ENCODE measurements at places on chromosomes 4 and X.
A peak's percentile ranks its signal among the peaks of the same experiment; 100 is the strongest.

- DNase-seq = no peak
Measured at GRCh38 chr4:99648321-99648720, 9.3 kb downstream of the C4orf54 start.

- no peak for DNase-seq
Measured at GRCh38 chr4:147244786-147245185, 236.1 kb upstream of the EDNRA start.

GRCh38 chrX:48913605-48914366 lies 2.3 kb upstream of the SLC35A2 start:
- DNase-seq = no peak

- peak; percentile 32 for DNase-seq
Measured at GRCh38 chrX:105190252-105190853, 30.1 kb downstream of the TEX13A start.

- DNase-seq = no peak
Measured at GRCh38 chr4:6029254-6029653, 11.0 kb upstream of the C4orf50 start.

GRCh38 chrX:72028701-72029470 lies 102.8 kb downstream of the RTL5 start:
- no peak for DNase-seq

GRCh38 chr4:56550642-56551041 lies 45.1 kb downstream of the ARL9 start:
- no peak for DNase-seq

DNA sequence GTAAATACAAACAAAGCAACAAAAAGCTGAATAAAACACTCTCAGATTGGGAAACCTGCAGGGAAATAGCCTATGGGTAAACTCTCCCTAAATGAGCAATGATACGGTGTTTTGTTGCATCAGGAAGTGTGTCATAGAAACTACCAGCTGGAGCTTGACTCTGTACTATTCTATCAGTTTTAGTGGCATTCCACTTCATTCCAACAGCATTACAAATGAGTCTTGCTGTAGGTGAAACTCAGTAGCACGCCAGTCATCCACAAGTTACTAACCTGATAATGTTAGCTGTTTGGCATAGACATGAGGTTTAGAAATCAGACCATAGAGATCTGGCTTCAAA lies 24.9 kb downstream of the FGFBP1 start:
- DNase-seq = peak; percentile 85

DNA sequence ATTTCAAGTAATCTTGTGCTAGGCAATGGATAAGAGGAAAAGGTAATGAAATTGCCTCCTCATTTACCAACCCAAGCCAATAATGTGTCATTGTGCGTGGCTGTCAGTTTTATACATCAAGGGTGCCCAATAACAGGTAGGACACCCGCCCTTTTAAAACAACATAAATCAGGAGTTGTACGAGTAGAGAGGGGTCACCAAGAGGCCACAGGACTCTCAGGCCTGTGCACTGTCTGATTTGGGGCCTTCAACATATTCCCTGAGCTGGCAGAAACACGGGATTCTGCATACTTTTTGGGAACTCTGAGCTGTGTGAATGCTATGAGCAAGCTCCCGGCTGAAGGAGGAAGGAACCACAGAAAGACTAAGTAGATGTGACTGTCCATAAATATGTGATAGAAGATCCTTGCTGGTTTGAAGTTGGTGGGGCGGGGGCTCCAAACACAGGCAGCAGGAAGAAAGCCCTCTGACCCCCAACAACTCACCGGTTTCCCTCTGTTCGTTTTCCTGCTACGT lies 82.7 kb upstream of the MAML3 start:
- no peak for DNase-seq

DNA sequence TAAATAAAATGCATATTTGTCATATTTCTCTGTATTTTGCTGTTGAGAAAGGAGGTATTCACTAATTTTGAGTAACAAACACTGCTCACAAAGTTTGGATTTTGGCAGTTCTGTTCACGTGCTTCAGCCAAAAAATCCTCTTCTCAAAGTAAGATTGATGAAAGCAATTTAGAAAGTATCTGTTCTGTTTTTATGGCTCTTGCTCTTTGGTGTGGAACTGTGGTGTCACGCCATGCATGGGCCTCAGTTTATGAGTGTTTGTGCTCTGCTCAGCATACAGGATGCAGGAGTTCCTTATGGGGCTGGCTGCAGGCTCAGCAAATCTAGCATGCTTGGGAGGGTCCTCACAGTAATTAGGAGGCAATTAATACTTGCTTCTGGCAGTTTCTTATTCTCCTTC lies 3.3 kb downstream of the HTT start:
- no peak for DNase-seq

GRCh38 chrX:83510510-83511062 lies 2.5 kb downstream of the POU3F4 start:
- no peak for DNase-seq

DNA sequence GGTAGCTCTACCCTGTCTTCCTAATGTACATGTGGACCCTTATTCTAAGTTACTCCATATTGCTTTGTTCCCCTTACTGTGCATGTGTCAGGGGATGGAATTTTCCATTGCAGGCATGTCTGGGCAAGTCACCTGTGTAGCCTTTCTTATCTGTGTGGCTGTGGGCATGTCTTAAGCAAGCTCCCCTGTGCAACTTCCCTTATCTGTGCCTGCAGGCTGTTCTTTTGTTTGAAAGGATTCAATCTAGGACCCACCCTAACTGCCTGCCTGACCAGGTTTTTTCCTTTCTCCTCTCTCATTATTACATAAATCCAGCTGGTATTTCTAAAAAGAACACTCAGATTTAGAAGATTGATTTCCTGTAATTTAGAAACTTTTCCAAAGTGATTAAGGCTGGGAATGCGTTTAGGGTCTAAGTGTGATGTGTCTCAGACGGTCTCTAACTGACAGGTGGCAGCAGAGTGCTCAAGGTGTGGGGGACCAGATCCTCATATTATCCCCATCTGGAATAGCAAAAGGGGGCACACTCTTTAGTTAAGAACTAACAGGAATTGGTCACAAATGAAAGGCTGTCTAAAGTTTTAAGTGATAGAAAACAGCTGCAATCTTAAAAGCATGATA lies 198.9 kb upstream of the PPP1R2C start:
- DNase-seq = no peak

- DNase-seq = peak; percentile 49
Measured at GRCh38 chrX:20454117-20454516, 187.4 kb upstream of the RPS6KA3 start.

- no peak for DNase-seq
Measured at GRCh38 chr4:183773790-183774189, 114.7 kb downstream of the TRAPPC11 start.

DNA sequence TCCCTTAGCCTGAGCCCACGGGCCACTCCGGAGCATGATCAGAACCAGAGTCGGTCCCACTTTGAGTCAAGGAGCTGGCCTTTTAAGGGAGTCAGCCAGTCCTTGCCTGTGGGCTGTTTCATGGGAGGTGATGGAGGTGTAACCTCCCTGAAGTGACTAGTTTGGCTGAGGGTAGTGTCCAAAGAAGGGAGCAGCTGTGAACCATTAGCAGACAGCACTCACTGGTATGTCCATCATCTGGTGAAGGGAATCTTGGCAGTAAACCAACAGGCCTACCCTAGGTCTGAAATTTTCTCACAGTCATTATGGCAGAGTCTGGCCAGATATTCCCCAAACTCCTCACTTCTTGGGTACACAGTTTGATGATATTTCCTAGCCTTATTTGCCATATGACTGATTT lies 12.3 kb upstream of the REPS2 start:
- DNase-seq = no peak

GRCh38 chrX:151370906-151371305 lies 26.1 kb upstream of the VMA21 start:
- no peak for DNase-seq

GRCh38 chr4:140304346-140304745 lies 69.1 kb upstream of the SCOC start:
- DNase-seq = no peak

- no peak for DNase-seq
Measured at GRCh38 chr4:99099311-99099710, 10.7 kb upstream of the ADH5 start.

- DNase-seq = no peak
Measured at GRCh38 chrX:2676794-2677675, 14.1 kb upstream of the CD99 start.

DNA sequence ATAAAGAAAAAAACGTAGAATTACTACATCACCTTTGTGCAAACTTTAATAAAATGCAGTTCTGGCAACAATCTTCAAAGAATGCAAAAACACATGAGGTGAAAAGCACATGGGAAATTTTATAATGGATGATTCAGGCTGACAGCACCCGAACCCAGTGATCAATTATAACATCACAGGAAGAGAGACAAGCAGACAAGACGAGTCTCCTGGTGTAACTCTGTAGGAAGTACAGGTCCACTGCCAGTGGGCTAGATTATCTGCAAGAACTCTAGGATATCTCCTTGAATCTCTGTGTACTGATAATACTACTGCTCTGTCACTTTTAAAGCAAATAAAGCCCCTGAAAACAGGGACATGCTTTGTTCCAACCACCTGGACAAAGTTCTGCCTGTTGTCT lies 58.9 kb upstream of the NXF3 start:
- no peak for DNase-seq

- DNase-seq = no peak
Measured at GRCh38 chr4:74061430-74061829, 22.9 kb upstream of the CXCL3 start.

DNA sequence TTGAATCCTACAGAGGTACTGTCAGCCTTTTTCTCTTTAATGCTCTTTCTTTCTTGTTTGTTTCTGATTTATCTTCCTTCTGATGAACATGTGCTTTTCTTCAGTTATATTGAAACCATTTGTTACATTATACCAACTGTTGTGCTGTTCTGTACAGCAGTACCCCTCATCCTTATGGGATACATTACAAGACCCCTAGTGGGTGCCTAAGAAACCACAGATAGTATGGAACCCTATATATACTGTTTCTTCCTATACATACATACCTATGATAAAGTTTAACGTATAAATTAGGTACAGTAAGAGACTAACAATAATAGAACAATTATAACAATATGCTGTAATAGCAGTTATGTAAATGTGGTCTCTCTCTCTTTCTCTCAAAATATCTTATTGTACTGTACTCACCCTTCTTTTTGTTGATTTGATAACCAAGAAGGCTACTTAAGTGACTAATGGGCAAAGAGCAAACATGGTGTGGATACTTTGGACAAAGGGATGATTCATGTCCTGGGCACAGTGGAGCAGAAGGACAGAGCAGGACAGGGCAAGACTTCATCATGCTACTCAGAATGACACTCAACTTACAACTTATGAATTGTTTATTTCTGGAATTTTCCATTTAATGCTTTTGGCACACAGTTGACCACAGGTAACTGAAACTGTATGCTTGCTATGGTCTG lies 10.7 kb upstream of the YIPF7 start:
- DNase-seq = no peak

DNA sequence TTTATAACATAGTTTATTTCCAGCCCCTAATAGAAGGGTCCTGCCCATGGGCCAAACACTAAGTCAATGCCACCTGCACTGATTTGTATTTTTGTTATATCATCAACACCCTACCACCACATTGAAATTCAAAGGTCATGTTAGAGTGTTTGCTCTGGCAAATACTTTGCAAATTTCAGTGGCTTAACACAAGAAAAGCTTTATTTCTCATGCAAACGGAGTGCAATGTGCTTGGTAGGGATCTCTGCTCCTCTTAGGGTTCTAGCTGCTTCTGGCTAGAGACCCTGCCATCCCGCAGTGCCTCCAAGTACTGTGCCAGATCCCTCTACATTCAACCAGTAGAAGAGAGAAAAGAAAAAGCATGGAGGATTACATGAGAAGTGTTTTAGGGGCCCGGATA lies 230.8 kb upstream of the TET2 start:
- DNase-seq = no peak

DNA sequence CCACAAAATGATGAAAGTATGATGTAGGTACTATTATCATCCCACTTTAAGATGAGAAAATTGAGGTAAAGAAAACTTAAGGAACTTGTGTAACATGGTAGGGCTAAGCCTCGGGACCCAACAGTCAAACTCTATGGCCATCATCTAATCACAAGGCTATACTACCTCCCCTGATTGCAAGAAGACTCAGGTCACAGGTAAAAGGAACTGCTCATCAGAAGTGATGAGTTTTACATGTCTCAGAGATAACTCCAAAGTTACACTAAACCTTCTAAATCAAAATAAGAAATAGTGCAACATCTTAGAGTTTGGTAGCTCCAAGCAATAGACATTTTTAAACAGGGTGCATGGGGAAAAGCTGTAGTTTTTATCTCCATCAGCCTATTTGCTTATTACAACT lies 96.5 kb upstream of the MYOZ2 start:
- no peak for DNase-seq

GRCh38 chrX:150880808-150881165 lies 17.7 kb downstream of the CD99L2 start:
- no peak for DNase-seq

- DNase-seq = peak; percentile 62
Measured at GRCh38 chrX:130393451-130394074, 8.1 kb upstream of the GPR119 start.

- DNase-seq = no peak
Measured at GRCh38 chrX:15050395-15050794, 177.2 kb downstream of the MOSPD2 start.

GRCh38 chrX:149262086-149262485 lies 243.0 kb downstream of the IDS start:
- DNase-seq = no peak
